HCEC 1CT (cell line): ENCODE measurements at places on chromosomes 2 and 18.

- no peak for DNase-seq
Observed at GRCh38 chr18:73201940-73202339, 334.2 kb upstream of the NETO1 start.

GRCh38 chr2:5685225-5685624 is 7.0 kb upstream of the SOX11 start:
- no peak for DNase-seq

- DNase-seq: no peak
Observed at GRCh38 chr18:38695559-38696280, 1130.1 kb upstream of the CELF4 start.

GRCh38 chr2:177759443-177759842 is 313.1 kb downstream of the PDE11A start:
- no peak for DNase-seq

DNA sequence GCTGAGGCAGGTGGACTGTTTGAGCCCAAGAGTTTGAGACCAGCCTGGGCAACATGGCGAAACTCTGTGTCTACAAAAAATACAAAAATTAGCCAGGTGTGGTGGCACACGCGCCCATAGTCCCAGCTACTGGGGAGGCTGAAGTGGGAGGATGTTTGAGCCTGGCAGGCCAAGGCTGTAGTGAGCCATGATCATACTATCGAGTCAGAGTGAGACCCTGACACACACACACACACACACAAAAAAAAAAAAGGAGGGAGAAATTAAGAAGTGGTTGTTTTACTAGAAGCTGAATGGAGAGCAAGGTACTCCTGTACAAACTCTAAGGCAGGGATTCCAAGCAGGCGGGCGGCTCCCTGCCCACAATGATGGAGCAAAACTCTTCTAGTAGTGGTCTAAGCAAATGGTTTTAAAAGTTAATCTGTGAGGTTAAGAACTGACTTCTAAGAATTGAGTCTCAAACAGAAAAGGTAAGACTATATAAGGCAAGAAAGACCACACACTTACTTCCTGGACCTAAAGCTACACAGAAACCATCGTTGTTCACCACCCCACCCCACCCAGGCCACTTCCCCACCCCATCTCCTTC is 2.6 kb downstream of the ANKRD44 start:
- no peak for DNase-seq
